ENCODE measurements at places on chromosomes 11 and 22.

DNA sequence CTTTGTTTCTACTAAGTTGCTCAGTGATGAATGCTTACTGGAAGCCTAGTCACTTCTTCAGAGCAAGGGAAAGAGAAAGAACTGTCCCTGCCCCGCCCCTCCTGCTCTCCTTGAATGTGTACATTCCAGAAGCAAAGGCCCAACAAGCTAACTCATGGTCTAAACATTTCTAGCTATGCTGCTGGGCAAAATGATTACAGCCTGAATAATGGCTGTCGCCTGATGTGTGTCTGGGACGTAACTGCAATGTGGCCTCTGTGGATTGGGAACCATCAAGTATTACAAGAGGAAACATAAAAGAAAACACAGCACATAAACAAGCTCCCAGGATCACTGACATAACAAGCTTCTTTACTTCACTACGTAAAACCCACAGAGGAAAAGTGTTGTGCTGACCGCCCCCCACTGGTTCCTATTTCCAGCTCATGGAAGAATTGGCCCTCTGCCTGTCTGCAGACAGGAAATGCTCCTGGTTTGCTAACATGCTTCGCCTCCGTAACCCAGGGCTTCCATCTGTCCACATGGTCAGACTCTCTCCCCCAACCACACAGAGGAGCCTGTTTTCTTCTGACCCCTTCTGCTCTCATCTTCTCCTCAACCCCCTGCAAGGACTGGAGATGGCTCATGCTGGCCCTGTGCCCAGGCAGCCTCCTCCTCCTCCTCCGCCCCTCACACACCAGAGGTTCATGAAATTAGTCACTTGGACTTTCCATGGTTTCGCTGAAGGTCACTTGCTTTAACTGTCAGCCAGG, 187.2 kb downstream of the MAML2 start:
- DNase-seq = peak; percentile 98

DNA sequence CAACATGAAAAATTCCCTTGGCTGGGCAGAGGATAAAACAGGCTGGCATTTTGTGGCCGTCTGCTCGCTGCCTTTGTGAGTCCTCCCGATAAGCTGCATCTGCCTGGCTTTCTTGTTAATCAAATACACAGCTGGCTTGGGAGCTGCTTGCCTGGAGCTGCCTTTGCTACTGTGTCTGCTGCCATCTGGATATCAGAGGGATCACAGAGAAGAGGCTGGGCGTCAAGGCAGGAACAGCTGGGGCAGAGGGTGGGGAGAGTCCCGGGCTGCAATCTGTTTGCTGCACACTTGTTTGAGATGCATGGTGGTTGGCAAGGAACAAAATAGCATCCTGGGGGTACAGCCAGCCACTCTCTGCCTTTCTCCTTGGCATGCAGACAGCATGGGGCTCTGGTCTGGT, 36.0 kb downstream of the COMMD9 start:
- no peak for DNase-seq

DNA sequence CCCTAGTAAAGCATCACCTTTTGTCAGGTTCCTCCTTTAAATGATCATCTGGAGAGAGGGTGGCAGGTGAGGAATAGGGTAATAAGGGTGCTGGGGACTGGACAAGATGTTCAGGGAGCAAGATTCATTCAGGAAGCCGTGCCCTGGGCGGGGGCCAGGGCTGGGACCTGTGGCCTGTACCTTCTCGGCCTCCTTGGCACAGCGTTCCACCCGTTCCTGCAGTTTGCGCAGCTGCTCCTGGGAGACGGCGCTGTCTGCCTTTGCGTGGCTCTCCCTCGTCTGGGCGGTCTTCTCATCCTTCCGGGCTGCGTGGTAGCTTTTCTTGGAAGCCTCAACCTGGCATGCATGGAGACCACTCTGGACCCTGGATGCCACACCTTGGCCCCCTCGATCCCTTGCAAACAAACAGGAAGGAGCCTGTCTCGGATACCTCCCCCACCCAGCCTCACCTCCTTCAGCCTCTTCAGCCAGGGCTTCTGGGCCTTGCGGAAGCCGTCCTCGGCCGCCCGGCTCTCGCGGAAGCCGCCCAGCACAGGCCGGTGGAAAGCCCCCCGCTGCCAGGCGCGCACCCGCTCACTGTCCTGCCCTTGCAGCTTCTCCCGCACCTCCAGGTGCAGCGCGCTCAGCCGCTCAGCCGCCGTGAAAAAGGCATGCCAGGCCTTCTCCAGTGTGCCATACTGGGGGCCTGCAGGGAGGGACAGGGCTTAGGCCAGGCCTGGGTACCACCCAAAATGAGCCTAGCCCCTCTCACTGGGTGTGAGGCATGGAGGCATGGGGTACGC, 3.5 kb upstream of the ARFGAP2 start:
- no peak for DNase-seq

GRCh38 chr11:19460718-19461405, 220.1 kb upstream of the E2F8 start:
- DNase-seq = peak; percentile 7

GRCh38 chr22:24106385-24107381, 74.6 kb upstream of the SUSD2 start:
- DNase-seq = no peak

DNA sequence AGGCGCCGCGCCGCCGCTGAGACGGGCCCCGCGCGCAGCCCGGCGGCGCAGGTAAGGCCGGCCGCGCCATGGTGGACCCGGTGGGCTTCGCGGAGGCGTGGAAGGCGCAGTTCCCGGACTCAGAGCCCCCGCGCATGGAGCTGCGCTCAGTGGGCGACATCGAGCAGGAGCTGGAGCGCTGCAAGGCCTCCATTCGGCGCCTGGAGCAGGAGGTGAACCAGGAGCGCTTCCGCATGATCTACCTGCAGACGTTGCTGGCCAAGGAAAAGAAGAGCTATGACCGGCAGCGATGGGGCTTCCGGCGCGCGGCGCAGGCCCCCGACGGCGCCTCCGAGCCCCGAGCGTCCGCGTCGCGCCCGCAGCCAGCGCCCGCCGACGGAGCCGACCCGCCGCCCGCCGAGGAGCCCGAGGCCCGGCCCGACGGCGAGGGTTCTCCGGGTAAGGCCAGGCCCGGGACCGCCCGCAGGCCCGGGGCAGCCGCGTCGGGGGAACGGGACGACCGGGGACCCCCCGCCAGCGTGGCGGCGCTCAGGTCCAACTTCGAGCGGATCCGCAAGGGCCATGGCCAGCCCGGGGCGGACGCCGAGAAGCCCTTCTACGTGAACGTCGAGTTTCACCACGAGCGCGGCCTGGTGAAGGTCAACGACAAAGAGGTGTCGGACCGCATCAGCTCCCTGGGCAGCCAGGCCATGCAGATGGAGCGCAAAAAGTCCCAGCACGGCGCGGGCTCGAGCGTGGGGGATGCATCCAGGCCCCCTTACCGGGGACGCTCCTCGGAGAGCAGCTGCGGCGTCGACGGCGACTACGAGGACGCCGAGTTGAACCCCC, 798 bp downstream of the BCR start:
- no peak for DNase-seq

- DNase-seq = peak; percentile 25
Observed at GRCh38 chr22:18968011-18968749, 32.1 kb upstream of the PRODH start.

GRCh38 chr11:106456647-106457046, 379.2 kb downstream of the AASDHPPT start:
- no peak for DNase-seq

- DNase-seq = peak; percentile 76
Observed at GRCh38 chr22:31630331-31631329, 31.4 kb downstream of the PISD start.

GRCh38 chr11:28140689-28141455, 32.7 kb downstream of the METTL15 start:
- DNase-seq = no peak

GRCh38 chr11:130473795-130474377, 25.4 kb downstream of the ADAMTS15 start:
- DNase-seq = no peak

- no peak for DNase-seq
Observed at GRCh38 chr11:36167729-36168128, 121.5 kb downstream of the COMMD9 start.

DNA sequence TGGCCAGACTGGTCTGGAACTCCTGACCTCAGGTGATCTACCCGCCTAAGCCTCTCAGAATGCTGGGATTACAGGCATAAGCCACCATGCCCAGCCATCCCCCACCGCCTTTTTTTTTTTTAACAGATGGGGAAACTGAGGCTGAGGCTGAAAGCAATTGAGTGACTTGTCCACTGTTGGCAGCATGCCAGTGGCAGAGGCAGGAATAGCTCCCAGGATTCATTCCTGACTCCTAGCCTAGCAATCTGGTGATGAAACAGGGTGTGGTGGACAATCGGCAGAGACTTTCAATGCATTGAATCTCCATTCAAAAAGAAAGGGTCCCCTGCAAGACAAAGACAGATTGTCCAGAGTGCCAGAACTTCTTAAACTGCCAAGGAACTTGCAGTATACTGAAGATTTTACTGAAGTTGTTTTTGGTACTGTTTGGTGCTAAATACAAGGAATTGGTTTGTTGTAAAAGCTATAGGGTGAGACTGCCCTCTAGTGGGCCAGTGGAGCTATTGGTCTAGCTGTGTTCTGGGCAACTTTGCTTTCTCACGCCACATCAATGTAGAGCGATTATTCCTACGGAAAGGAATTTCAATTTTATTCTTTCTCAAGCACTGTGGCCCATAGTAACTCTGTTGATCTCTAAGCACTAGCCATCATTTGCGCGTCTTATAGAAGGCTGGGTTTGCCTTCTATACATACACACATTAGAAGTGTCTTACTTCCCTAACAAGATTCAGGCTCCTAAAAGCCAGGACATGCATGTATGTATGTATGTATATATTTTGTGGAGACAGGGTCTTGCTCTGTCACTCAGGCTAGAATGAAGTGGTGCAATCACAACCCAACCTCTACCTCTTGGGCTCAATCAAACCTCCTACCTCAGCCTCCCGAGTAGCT, 21.0 kb downstream of the C22orf31 start:
- DNase-seq = peak; percentile 81

GRCh38 chr11:118530180-118530682, 761 bp upstream of the TMEM25 start:
- DNase-seq = no peak

DNA sequence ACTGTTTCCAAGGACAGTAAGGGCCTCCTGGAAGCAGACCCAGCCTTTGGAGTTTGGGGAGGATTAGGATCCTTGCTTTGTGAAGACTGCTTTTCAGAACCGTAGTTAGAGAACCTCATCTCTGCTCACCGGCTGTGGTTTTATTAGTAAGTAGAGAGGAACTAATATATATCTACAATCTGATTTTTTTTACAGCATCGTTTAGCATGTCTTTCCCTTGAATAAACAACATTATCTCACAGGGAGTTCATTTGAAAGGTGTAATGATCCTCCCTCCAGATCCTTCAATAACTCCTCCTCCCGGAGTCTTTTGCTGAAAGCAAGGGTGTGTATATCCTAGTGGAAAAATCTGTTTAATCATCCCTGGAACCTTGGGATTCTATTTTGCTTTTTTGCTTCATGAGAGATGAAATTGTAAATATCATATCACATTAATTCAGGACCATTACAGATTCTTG, 132.7 kb downstream of the DBX1 start:
- no peak for DNase-seq

GRCh38 chr22:48218889-48219420, 1456.5 kb downstream of the TBC1D22A start:
- DNase-seq = no peak

DNA sequence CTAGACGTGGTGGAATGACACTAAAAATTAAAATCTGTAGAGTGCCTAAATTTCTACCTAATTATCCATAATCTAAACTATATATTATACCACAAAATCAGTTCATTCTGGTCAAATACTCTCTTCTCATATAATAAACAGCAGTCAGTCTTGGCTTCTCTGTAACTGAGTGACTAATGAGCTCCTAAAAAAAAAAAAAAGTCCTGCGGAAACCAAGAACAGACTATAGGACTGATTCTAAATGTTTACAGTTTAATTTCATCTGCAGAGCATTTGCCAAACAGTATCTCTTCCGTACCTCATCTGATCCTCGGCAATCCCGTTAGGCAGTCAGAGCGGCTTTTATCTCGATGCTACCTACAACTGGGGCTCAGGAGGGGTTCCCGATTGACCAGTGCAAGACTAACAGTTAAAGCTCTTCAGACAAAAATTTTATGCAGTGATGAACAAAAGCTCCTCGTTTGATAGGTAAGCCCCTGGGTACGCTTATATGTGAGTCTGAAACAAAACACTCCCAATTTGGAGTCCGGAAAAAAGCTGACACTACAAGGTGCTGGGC, 686 bp downstream of the KIF18A start:
- DNase-seq = peak; percentile 33

DNA sequence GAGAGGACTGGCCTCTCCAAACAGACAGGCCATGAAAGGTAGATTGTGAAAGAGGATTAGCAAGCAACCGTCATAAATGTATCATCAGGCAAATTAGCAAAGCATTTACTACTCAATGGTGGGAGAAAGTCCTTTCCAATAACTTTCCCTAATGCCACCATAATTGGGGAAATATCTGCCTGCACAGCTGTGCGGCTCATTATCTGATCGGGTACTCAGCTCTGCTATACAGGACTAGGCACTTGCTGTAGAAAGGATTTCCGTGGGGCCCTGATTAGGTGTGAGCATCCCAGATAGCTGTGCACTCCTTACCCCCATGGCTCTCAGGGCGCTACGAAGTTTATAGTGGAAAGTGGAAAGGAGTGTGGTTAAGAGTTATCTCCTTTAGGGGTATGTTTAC, 309.7 kb upstream of the PLET1 start:
- no peak for DNase-seq

DNA sequence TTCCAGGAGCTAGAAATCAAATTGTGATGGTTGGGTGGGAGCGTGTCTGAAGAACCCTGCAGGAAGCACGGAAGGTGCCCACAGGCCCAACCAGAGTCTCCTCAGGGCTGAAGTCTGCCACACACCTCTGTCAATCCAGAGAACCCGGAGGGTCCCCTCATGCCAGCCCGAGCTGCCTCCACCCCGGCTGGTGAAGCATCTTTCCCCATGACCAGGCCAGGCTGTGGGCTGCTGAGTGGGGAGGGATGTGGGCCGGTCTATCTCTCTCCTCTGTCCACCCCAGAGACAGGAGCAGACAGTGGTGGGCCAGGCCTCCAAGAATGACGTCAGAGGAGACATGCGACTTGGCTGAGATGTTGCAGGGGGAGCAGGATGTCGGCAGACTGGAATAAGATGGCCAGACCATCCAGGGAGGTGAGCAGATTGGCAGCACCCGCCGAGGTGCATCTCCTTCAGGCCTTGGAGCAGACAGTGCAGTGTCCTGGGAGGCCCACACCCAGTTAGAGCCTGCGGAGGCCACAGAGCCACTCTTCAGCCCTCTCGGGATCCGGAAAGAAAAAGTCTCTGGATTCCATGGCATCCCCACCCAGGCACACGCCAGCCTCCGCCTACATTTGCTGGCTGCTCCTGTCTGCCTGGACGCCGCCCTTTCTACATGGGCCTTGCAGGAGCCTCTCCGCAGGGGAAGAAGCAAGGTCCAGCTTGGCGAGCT, 1524.9 kb downstream of the BRD1 start:
- DNase-seq = no peak

DNA sequence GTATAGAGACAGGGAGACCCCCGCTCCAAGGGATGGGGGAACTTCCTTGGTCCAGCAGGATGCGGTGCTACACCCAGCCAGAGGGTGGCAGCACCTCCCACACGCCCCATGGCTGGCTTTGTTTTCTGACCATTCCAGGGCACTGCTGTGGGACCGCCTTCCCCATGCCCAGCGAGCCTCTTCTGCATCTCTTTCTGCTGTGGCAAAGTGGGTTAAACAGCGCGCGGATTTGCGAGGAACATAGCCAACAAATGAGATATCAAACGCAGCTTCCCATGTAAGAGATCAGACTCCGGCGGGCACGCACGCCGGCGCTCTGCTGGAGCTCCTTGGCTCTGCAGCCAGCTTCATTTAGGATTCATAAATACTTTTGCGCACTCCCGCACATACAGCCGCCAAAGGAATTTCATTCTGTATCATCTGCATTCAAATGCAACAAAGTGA, 485.8 kb upstream of the CADM1 start:
- DNase-seq = peak; percentile 7

- DNase-seq = no peak
Observed at GRCh38 chr11:502288-503178, 4.5 kb downstream of the RNH1 start.
